Stimulated activated naive CD8-positive, alpha-beta T cell treated with anti-CD3 and anti-CD28 coated beads, Interleukin-15, amount 100 ng/mL, for 72 hours (primary cell): ENCODE measurements at places on chromosomes 12 and 14.

DNA sequence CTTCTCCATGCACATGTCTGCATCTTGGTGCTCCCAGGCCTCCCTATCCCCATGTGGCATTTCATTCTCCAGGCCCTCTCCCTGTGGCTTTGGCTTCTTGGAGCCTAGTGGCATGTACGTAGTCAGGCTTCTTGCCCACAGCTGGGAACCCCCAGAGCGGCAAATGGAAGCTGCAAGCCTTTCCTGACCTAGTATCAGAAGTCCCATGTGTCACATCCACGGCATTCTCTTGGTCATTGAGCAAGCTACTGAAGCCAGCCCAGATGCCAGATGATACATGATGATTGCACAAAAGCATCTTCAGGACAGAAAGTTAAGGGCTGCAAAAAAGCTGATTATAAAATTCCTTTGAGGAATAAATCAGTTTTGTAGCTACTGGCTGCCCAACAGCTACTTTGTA, 154.9 kb downstream of the PELI2 start:
- no peak for DNase-seq

DNA sequence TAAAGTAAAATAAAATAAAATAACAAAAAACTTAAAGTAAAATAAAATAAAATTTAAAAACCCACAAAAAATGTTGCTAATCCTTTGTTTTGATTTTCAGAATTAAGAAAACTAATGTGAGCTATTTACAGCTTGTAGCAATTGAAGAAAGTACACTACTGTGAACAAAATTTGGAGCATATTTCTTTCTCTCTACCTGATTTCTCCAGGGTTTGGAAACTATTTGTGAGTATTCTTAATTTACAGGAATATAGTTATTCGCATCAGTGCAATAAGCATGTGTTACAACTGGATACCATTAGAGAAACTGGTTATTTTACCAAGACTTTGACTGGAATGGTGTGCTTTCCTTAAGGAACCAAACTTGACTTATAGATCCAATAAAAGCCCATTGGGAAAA, 86.1 kb upstream of the CNOT2 start:
- DNase-seq: no peak

DNA sequence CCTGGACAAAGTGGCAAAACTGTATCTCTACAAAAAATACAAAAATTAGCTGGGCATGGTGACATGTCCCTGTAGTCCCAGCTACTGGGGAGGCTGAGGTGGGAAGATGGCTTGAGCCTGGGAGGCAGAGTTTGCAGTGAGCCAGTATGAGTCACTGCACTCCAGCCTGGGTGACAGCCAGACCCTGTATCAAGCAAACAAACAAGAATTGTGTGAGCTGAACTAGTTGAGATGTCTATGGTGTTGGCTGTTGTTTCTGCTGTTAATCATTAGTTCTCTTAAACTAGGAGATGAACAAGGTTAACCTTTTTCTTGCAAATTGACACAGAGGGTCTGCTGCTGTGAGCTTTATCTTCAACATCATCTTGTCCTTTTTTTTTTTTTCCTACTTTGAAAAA, 23.6 kb downstream of the RASSF3 start:
- no peak for DNase-seq

GRCh38 chr12:130748786-130749185, 32.7 kb upstream of the RIMBP2 start:
- DNase-seq: no peak

DNA sequence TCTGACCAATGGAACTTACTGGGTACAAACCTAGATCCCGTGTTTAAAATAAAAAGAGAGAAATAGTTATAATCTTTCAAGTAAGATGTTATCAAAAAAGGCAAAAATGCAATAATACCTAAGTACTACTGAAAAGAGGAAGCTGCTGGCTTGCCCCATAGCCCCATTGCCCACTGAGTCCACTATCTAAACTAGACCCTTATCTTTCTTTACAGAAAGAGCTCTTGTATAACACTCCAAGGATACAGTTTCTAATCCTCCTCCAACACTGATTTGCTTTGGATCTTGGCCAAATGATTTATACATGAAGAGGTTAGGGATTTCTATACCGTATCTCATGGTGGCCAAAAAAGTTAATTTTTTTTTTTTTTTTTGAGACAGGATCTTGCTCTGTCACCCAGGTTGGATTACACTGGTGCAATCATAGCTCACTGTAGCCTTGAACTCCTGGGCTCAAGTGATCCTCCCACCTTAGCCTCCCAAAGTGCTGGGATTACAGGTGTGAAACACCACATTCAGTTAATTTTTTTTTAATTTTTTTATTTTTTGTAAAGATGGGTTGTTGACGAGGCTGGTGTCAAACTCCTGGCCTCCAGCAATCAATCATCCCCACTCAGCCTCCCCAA, 2.6 kb downstream of the GXYLT1 start:
- no peak for DNase-seq

- no peak for DNase-seq
These were observed 219.8 kb downstream of the SLC2A13 start for GRCh38 chr12:39886106-39886505.

GRCh38 chr12:1949771-1950470, 31.5 kb upstream of the CACNA2D4 start:
- no peak for DNase-seq
